ENCODE measurements at places on chromosomes 13 and 19. TPM values are rescaled to one million over a fixed set of nuclear protein-coding genes. Genes with fewer than 3 reads are reported as not detected.

DNA sequence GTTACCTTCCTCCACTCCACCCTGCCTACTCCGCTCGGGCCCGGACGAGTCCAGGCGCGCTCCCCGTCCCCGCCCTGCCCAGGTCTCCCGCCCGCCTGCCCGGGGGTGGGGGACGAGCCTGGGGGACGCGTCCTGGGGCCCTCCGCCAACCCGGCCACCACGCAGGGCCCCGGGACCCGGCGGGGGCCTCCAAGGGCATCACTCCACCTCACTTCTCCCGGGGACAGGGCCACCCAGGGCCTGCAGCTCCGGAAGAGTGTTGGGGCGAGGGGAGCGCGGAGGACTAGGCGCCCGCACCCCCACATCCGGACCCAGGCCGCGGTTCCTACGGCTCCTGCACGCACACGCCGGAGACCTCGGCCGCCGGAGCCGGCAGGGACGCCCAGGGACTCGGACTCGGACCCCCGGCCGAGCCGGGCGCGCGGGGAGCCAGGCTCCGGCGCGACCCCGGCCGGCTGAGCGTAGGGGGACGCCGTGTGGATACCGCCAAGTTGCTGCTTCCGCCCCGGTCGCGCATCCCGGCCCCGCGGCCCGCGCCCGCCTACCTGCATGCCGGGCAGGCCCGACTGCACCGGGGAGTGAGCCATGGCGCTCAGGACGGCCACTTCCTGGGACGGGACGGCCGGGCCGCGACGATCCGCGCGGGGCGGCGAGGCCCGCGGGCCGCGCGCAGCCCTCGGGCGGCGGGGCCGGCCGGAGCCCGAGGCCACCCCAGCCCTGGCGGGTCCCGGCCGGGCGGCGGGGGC, 534 bp downstream of the STK24 start:
- H3K4me1 ChIP-seq = no peaks in the 10 kb centered on the region
- no peaks in the 10 kb centered on the region for H3K27me3 ChIP-seq
- peak; percentile 71 for DNase-seq
- H3K36me3 ChIP-seq = no peaks in the 10 kb centered on the region
- H3K4me3 ChIP-seq = peak overlapping the region; percentile 87

OR7D2 gene
- total RNA-seq = not detected

BEST2 gene
- total RNA-seq = not detected

GRCh38 chr13:73365252-73365651, 306.4 kb downstream of the KLF5 start:
- no peaks in the 10 kb centered on the region for H3K36me3 ChIP-seq
- H3K4me3 ChIP-seq = no peak overlapping the region
- H3K4me1 ChIP-seq = no peaks in the 10 kb centered on the region
- DNase-seq = no peak
- no peaks in the 10 kb centered on the region for H3K27me3 ChIP-seq

PROZ gene
- not detected for total RNA-seq

GRK1 gene
- not detected for total RNA-seq

LILRB5 gene
- 38.2 TPM for total RNA-seq

DNA sequence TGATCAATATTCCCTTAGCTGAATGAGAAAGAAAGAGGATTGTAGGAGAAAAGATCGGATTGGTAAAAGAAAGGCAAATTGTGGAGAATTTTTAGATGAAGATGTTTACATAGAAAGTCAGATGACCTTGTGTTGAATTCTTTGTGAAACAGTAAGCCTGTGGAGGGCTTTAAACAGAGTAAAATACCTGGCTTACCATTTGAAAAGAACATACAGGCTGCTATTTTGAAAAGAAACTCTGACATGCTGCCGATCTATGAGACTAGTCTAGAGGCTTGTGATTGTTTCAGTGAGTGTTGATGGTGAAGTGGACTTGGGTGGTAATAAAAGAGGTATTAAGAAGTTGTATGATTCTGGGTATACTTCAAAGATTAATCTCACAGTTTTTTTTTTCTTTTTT, 938.9 kb upstream of the PRR20A start:
- H3K27me3 ChIP-seq = no peaks in the 10 kb centered on the region
- DNase-seq = no peak
- H3K4me1 ChIP-seq = no peaks in the 10 kb centered on the region
- no peak overlapping the region for H3K27ac ChIP-seq

DNA sequence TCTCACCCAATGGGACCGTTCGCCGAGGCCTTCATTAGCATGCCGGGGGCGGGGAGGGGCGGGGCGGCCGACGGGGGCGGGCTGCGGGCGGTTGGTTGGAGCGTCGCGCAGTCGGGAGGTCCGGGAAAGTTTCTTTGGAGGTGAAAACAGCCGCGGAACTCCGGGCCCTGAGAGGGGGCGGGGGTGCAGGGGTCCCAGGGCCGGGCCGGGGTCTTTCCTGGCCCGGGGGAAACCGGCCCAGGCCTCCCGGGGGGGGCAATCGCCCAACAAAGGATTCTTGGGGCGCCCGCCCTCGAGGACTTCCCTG, at the start of gene HMG20B:
Gene HMG20B (plus strand): TSS at position 90 of the 307 bp plus-strand sequence. CDS start 366 bp downstream, outside the sequence.
- peak within 1 kb of the TSS; percentile 92 for H3K4me3 ChIP-seq
- DNase-seq = no peak
- H3K4me1 ChIP-seq = peaks cover 8% of the 10 kb centered on the region
- peaks cover 6% of the 10 kb centered on the region for H3K36me3 ChIP-seq

LILRA2 gene
- not detected for total RNA-seq

GRCh38 chr13:69524459-69525150, 583.0 kb upstream of the ATXN8OS start:
- H3K36me3 ChIP-seq = no peaks in the 10 kb centered on the region
- H3K27ac ChIP-seq = no peak overlapping the region
- H3K4me3 ChIP-seq = no peak overlapping the region
- H3K4me1 ChIP-seq = no peaks in the 10 kb centered on the region

DNA sequence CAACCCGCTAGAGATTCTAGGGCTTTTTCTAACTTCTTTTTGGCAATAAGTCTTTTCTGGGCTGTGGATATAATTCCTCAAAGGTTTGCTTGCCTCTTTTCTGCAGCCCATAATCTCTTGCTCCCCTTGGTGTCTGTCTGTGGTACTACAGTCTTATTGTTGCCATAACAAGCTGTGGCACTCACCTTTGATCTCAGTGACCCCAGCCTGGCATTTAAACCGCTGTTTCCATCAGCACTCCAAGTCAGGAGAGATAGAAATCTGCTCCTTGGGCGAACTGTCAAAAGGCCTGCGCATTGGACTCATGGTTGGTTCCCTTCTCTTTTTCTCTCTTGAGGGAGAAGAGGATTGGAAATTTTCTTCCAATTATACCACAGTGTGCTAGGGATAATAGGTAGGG, 14.5 kb upstream of the MPHOSPH8 start:
- H3K4me1 ChIP-seq = no peaks in the 10 kb centered on the region
- no peak overlapping the region for H3K27ac ChIP-seq
- no peaks in the 10 kb centered on the region for H3K36me3 ChIP-seq
- no peak for DNase-seq
- no peak overlapping the region for H3K4me3 ChIP-seq

CFAP97D2 gene
- total RNA-seq = not detected

GRCh38 chr13:44703371-44703770, 127.2 kb upstream of the TSC22D1 start:
- no peak overlapping the region for H3K27ac ChIP-seq
- DNase-seq = no peak
- H3K36me3 ChIP-seq = no peaks in the 10 kb centered on the region

- peak overlapping the region; percentile 66 for H3K4me3 ChIP-seq
- H3K36me3 ChIP-seq = peaks cover 3% of the 10 kb centered on the region
- DNase-seq = no peak
- H3K4me1 ChIP-seq = peaks cover 34% of the 10 kb centered on the region
Measured at GRCh38 chr19:55641426-55642152, 787 bp downstream of the ZNF580 start.

GRCh38 chr19:12956446-12957388, at the start of gene GADD45GIP1:
TSS of gene GADD45GIP1 (minus strand) at chr19:12957223. CDS start at chr19:12957212, 11 bp downstream.
- no peaks in the 10 kb centered on the region for H3K27me3 ChIP-seq
- DNase-seq = peak; percentile 83
- H3K4me3 ChIP-seq = peak within 1 kb of the TSS; percentile 89
- peaks cover 22% of the 10 kb centered on the region for H3K4me1 ChIP-seq
- H3K36me3 ChIP-seq = peaks cover 28% of the 10 kb centered on the region

GRCh38 chr13:99151516-99151915, 49.1 kb upstream of the UBAC2 start:
- H3K4me3 ChIP-seq = no peak overlapping the region
- no peaks in the 10 kb centered on the region for H3K4me1 ChIP-seq
- DNase-seq = no peak
- H3K27ac ChIP-seq = no peak overlapping the region

DNA sequence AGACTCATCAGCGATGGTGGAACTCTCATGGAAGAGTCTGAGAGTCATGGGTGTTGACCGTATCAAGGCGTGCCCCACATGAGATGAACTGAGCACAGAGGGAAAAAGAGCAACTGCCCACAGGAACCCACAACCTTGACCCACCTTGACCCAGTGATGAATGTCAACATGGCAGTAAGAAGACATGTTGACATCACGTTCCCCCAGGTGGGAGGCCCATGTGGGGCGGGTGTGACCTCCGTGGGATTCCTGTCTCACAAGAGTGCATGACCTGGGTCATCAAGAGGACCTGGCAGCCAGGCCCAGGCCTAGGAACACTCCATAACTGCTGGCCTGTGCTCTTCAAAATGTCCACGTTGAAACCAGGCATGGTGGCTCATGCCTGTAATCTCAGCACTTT, 45.8 kb downstream of the EPS15L1 start:
- H3K4me3 ChIP-seq = no peak overlapping the region
- DNase-seq = peak; percentile 49
- no peak overlapping the region for H3K27ac ChIP-seq
- no peaks in the 10 kb centered on the region for H3K27me3 ChIP-seq
- no peaks in the 10 kb centered on the region for H3K4me1 ChIP-seq
- peaks cover 57% of the 10 kb centered on the region for H3K36me3 ChIP-seq

BRME1 gene
- total RNA-seq = not detected

GRCh38 chr19:32599736-32600157, 18.8 kb downstream of the PDCD5 start:
- H3K27ac ChIP-seq = no peak overlapping the region
- no peak for DNase-seq
- no peak overlapping the region for H3K4me3 ChIP-seq
- no peaks in the 10 kb centered on the region for H3K4me1 ChIP-seq

KDM4B gene
- 46.0 TPM for total RNA-seq

NDUFA7 gene
- total RNA-seq = 11.8 TPM

PTH2 gene
- not detected for total RNA-seq

PSG4 gene
- total RNA-seq = not detected

DNA sequence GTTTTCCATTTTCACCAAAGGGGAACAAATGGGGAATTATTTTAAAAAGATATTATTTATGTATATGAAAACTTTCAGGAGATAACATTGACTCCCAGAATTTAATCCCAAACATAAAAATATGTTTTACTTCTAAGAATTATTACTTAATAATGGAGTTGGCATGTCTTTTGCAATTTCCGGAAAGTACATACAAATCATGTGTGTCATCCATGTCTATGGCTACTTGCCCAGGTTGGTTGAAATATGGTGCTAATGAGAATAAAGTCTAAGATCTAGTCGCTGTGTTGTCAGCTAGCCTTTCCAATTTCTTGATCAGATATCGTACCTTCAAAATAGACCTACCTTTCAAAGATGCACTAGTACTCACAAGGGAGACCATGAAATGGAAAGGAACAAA, 1003.2 kb upstream of the PCDH20 start:
- H3K4me3 ChIP-seq = no peak overlapping the region
- no peak overlapping the region for H3K27ac ChIP-seq
- H3K27me3 ChIP-seq = no peaks in the 10 kb centered on the region
- no peaks in the 10 kb centered on the region for H3K4me1 ChIP-seq

DNA sequence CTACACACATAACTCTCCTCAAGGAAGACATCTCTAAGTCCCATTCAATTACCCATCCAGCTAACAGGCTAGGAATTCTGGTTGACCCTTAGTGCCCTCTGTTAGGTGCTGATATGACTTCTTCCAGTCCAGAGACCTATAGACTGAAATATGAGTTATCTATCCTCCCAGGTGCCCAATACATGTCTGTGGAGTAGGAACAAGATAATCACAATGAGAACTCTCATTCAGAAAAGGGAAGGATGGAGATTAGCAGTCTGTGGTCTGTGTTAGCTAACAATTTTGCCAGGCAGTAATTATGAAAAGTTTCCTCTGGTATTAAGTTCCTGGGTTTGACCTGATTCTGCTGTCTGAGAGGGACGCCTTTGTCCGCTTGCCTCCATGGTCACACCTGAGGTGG, 44.2 kb upstream of the SLAIN1 start:
- DNase-seq = no peak
- no peaks in the 10 kb centered on the region for H3K36me3 ChIP-seq
- no peaks in the 10 kb centered on the region for H3K27me3 ChIP-seq
- H3K4me3 ChIP-seq = no peak overlapping the region
- H3K27ac ChIP-seq = no peak overlapping the region

NLRP9 gene
- not detected for total RNA-seq

SLAIN1 gene
- 7.1 TPM for total RNA-seq

DNA sequence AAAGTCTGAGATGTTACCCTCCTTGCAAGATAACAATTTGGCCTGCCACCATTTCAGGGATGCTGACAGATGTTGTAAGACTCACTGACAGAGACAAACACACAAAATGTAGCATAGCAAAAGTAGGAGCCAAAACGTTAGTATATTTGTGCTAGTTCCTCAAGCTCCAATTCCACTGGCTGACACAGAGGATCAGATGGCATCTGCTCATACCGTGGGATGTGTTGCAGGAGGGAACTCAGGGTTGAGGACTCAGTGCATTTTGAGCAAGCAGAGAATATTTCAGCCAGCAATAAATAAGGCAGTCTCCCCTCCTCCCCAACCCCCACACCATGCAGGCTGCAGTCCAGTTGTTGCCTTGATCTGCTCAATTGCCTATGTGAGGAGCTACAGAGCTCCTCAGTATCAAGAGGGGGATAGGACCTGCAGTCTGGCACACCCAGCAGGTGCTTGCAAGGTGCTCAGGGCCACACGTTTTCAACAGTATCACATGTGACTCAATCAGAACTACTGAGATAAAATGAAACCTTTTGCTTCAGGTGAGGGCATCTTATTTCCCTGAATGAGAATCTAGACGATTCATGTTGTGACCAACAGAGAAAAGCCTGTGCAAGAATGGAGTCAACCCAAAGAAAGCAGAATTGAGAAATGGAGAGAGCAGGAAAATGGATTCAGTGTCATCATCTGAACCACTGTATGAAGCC, 23.6 kb upstream of the LRCH1 start:
- no peak for DNase-seq
- H3K36me3 ChIP-seq = no peaks in the 10 kb centered on the region
- no peak overlapping the region for H3K4me3 ChIP-seq
- H3K4me1 ChIP-seq = peaks cover 3% of the 10 kb centered on the region

DNA sequence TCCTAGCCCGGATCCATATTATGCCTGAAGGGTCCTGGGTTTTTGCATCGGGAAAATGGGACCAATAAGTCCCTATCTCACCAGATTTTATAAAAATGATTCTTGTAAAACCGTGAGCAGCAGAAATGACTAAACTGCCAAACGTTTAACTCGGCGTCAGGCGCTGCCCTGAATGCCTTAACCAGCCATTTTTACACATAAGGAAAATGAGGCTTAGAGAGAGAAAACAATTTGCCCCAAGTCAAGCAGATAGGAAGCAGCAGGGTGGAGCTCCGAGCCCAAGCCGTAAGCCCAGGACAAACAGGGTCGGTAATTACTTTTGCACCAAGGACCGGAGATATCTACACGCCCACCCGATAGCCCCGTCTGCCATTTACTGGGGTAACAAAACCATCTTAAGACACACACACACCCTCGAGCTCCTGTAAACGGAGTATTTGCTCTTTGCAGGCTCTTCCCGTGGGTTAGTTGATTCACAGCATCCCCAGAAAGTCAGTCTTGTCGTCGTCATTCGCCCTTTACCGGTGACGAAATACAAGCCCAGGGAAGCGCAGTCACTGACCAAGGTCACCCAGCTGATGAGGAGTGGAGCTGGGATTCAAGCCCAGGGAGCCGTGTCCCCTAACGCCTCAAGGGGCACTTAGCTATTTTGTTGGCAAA, 16.0 kb upstream of the MRI1 start:
- peaks cover 5% of the 10 kb centered on the region for H3K4me1 ChIP-seq
- H3K36me3 ChIP-seq = peaks cover 17% of the 10 kb centered on the region
- no peaks in the 10 kb centered on the region for H3K27me3 ChIP-seq
- peak overlapping the region; percentile 78 for H3K4me3 ChIP-seq
- DNase-seq = no peak
- peak overlapping the region; percentile 91 for H3K27ac ChIP-seq
